ENCODE measurements at places on chromosomes 3 and 15. TPM values are rescaled to one million over a fixed set of nuclear protein-coding genes. Genes with fewer than 3 reads are reported as not detected.

COL7A1 gene
- 22.5 TPM for total RNA-seq

MAPKAPK3 gene
- total RNA-seq = 38.0 TPM

C3orf22 gene
- total RNA-seq = not detected

ACTR8 gene
- 60.4 TPM for total RNA-seq

ATP2B2 gene
- not detected for total RNA-seq

ZWILCH gene
- total RNA-seq = 28.7 TPM

SPPL2A gene
- total RNA-seq = 94.3 TPM
